SK-N-SH (cell line): ENCODE measurements at places on chromosomes 3 and 15. TPM values are rescaled to one million over a fixed set of nuclear protein-coding genes. Genes with fewer than 3 reads are reported as not detected.

DNA sequence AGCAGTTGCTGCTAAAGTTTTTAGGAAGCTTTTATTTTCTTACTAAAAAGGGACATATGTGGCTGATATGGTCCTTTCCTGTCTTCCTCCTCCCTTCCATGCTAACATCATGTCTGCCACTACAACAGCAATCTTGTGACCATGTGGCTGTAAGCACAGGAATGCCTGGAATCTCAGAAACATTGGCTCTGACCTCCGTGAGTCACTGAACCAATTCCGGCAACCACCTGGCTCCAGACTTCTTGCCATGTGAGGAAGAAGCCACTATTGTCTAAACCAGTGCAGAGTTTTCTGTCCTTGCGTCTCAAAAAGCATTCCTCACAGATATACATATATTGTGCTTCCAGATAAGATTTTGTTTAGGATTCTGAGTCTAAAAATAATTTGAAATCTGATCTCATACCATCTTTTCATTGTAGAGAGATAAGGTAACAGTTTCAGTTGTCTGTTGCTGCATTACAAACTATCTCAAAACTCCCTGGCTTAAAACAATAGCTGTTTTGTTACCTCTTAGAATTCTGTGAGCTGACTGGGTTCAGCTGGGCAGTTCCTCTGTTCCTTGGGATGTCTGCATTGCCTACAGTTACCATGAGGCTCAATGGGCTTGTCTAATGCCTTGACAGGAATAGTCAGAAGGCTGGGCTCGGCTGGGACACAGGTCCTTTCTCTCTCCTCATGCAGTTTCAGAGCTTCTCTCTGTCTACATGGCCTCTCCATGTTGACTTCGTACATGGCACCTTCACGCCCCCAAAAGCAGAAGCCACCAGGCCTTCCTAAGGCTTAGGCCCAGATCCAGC is 77.3 kb upstream of the MAGI1 start:
- H3K36me3 ChIP-seq = no peaks in the 10 kb centered on the region
- H3K27me3 ChIP-seq = no peaks in the 10 kb centered on the region
- H3K27ac ChIP-seq = peak overlapping the region; percentile 88
- H3K4me1 ChIP-seq = peaks cover 18% of the 10 kb centered on the region
- peak overlapping the region; percentile 0; the same call in 1 of the 2 replicates for H3K4me3 ChIP-seq

DNA sequence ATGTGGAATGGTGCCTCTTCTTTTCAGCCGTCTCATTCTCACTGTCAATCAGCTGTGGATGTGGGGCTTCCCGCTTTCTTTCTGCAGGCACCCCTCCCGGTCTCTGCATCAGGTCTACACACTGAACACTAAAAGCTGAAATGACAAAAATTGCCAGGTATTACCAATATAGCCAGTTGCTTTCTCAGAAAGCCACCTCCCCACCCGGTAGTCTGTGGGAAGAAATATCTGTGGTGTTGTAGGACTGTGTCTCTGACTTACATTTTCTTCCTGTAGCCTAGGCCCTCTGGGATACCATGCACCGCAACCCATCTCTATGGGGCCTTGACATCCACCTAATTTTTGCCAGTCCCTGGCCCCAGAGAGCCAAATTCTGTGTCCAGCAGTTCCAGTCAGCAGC is 19.2 kb upstream of the EPHB1 start:
- H3K4me3 ChIP-seq = no peak overlapping the region
- no peaks in the 10 kb centered on the region for H3K27me3 ChIP-seq
- no peak for DNase-seq
- H3K4me1 ChIP-seq = no peaks in the 10 kb centered on the region
- H3K27ac ChIP-seq = no peak overlapping the region

Gene GOLGA6L7
- polyA plus RNA-seq = not detected in 2 replicates

DNA sequence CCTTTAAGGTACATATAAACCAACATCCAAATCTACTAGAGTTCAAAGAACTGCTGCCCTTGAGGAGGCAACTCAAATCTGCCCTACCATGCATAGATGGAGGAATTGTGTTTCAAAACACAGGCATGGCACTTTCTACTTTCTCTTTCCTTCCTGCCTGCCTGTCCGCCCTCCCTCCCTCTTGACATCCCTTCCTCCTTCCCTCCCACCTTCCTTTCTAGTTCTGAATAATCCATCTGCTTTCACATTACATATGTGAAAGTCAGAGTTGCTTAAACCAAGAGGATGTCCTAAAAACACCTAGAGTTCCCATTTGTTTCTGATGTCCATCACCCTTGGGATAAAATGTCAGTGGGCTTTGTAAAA is 537.6 kb downstream of the FOXP1 start:
- no peak for DNase-seq
- no peaks in the 10 kb centered on the region for H3K27me3 ChIP-seq
- H3K36me3 ChIP-seq = peaks cover 86% of the 10 kb centered on the region
- H3K4me3 ChIP-seq = no peak overlapping the region

Gene EPB42
- polyA plus RNA-seq = not detected in 2 replicates

DNA sequence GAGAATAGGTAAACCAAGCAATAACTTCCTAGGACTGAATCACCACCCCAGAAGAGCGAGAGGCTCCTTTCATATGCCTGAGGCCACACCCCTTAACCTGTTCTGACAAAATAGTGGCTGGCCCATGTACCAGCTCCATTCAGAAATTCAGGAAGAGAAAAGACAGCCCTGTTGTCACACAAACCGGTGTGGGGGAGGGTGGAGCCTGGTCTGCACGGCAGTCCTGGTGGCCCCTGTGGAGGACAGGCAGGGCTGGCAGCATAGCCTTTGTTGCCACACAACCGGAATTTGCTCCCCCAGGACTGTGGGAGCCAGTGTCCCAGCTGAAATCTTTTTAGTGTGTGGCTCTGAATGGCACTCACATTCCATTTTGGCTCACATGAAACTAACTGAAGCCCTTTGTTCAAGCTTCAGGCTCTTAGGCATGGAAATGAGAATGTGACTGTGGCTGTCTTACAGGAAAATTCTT is 23.8 kb downstream of the RLBP1 start:
- no peaks in the 10 kb centered on the region for H3K27me3 ChIP-seq
- H3K4me3 ChIP-seq = no peak overlapping the region
- H3K4me1 ChIP-seq = 0 out of 2 replicates have a peak, but pooled peaks cover 1% of the 10 kb centered on the region
- no peaks in the 10 kb centered on the region for H3K36me3 ChIP-seq
- no peak for DNase-seq
- no peak overlapping the region for H3K27ac ChIP-seq

DNA sequence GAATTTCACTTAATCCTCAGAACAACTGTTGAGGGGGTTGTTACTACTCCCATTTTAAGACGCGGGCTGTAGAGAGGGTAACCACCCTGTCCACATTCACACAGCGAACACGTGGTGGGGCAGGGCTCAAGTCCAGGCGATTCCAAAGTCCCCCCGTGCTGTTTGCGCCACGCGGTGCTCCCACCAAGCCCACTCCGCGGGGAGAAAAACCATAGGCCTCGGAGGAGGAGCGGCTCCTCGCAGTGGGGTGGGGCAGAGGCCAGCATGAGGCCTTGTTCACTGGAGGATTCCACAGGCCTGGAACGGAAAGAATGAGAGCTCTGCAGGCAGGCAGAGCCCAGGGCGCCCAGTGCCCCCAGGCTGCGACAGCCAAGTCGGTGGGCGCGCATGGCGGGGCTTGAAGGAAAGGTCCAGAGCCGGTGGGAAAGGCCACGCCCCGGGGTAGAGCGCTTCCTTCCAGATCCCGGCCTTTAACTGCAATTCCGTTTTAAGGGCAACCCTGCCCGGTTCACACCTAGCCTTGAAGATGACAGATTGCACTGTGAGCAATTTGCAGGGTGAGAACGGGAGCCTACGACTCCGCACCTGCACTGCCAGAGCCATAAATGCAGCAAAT is 161.8 kb upstream of the TBL1XR1 start:
- no peaks in the 10 kb centered on the region for H3K27me3 ChIP-seq
- H3K27ac ChIP-seq = peak overlapping the region; percentile 97

Gene ZNF385D
- 1.3 and 1.8 TPM in 2 replicates for polyA plus RNA-seq

Gene C3orf22
- polyA plus RNA-seq = not detected in 2 replicates

- H3K4me1 ChIP-seq = no peaks in the 10 kb centered on the region
- no peaks in the 10 kb centered on the region for H3K27me3 ChIP-seq
- H3K4me3 ChIP-seq = no peak overlapping the region
- no peak for DNase-seq
- H3K36me3 ChIP-seq = no peaks in the 10 kb centered on the region
- no peak overlapping the region for H3K27ac ChIP-seq
Observed at GRCh38 chr3:8638994-8639658, 5.5 kb downstream of the SSUH2 start.

Gene GPR62
- polyA plus RNA-seq = 0.02 and 0.10 TPM in 2 replicates

Gene SCG5
- 10.1 and 11.0 TPM in 2 replicates for polyA plus RNA-seq

- H3K4me3 ChIP-seq = no peak overlapping the region
- no peaks in the 10 kb centered on the region for H3K36me3 ChIP-seq
- H3K27ac ChIP-seq = no peak overlapping the region
- H3K27me3 ChIP-seq = no peaks in the 10 kb centered on the region
- peaks cover 15% of the 10 kb centered on the region; the same call in 1 of the 2 replicates for H3K4me1 ChIP-seq
Observed at GRCh38 chr15:52280326-52281084, 15.1 kb downstream of the MYO5C start.

- no peaks in the 10 kb centered on the region for H3K4me1 ChIP-seq
- H3K27ac ChIP-seq = peak overlapping the region; percentile 56; the same call in 1 of the 2 replicates
- no peak overlapping the region for H3K4me3 ChIP-seq
- peaks cover 5% of the 10 kb centered on the region; the same call in 1 of the 2 replicates for H3K27me3 ChIP-seq
- no peaks in the 10 kb centered on the region for H3K36me3 ChIP-seq
Observed at GRCh38 chr15:78695046-78695671, 54.1 kb upstream of the CHRNB4 start.
